ENCODE measurements at places on chromosomes 7 and 10.

DNA sequence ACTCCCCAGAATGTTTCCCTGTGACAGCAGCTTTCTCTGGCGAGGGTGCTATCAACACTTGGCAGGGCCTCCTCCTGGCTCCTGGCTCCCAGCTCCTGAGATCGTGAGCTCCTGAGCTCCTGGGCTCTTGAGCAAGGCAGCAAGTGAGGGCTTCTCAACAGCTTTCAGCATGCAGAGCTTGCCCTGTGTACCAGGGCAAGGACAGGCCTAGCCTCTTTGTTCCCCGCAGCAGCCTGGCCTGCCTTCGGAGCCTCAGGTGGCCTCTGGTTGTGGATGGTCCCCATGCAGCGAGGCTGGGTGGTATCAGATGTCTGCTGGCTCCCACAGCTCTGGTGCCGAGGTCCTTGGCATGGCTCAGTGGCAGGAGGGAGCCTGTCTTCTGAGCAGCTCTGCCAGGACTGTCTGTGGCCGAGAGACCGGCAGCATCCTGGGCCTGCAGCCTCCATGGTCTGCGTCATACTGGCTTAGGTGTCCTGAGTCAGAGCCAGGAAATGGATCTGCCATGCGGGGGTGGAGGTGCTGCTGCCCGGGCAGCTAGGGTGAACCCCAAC, 44.2 kb downstream of the ZMIZ1 start:
- DNase-seq: peak; percentile 96

GRCh38 chr7:117808341-117808757, 64.9 kb downstream of the CTTNBP2 start:
- no peak for DNase-seq

DNA sequence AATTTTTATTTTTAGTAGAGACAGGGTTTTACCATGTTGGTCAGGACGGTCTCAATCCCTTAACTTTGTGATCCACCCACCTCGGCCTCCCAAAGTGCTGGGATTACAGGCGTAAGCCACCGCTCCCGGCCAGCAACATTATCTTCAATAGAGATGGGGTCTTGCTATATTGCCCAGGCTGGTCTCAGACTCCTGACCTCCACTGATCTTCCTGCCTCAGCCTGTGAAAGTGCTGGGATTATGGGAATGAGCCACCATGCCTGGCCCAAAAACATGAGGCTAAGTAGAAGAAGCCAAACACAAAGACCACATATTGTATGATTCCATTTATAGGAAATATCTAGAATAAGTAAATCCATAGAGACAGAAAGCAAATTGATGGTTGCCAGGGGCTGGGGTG, 19.1 kb upstream of the CYTH3 start:
- DNase-seq: no peak

DNA sequence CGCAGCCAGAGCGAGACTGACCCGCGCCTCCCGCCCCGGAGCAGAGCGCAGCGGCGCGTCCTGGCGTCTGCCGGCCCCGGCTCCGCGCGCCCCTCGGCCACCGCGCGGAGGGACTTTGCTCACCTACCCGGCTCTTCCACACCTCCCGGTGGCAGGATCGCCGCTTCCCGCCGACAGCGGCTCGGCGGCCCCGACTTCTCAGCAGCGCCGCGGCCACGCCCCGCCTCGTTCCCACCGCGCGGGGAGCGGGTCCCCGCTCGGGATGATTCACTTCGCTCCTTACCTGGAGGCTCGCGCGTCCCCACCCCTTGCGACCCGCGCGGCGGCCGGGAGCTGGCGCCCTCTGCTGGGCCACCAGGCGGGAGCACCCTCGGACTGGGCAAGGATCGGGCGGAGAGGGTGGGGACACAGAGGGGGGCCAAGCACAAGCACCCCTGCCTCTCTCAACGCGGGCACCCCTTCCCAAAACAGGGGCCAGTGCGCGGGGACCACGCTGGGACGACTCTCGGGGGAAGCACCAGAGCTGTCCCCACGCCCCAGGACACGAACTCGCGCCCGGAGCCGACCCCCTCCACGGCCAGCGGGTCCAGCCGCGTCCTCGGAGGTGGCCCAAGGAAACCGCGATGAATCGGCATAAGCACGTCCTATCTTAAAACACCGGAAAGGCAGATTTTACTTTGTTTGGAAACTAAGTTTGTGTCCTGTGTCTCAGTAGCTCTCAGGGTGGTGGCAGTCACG, 101.0 kb upstream of the SVIL start:
- peak; percentile 89 for DNase-seq

- no peak for DNase-seq
Measured at GRCh38 chr10:24889639-24890038, 62.8 kb downstream of the PRTFDC1 start.

- no peak for DNase-seq
Measured at GRCh38 chr10:99318475-99318874, 10.7 kb upstream of the CNNM1 start.

GRCh38 chr10:45106236-45106856, 105.6 kb downstream of the ZNF22 start:
- DNase-seq: no peak

- DNase-seq: no peak
Measured at GRCh38 chr7:81110673-81111072, 191.8 kb upstream of the SEMA3C start.

DNA sequence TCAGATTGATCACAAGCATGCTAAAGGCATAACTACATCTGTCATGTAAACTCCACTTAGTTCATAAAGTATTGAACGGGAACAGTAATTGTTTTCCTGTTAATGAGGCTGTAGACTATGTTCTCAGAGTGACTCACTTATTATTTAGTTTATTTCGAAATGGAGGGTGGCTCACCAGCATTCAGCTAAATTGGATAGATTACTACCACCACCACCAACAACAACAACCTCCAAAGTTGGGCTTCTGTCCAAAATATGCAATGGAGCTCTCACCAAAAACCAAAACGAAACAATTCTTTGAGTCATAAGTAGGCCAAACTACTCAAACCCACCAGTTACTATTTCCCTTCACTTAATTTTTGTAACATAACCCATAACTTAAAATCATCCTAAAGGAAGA, 127.9 kb upstream of the NRBF2 start:
- DNase-seq: no peak

GRCh38 chr7:119397156-119397555, 875.8 kb upstream of the KCND2 start:
- no peak for DNase-seq

GRCh38 chr10:80462299-80462980, 8.3 kb downstream of the TSPAN14 start:
- no peak for DNase-seq

GRCh38 chr10:6218692-6219493, 16.2 kb downstream of the PFKFB3 start:
- no peak for DNase-seq

DNA sequence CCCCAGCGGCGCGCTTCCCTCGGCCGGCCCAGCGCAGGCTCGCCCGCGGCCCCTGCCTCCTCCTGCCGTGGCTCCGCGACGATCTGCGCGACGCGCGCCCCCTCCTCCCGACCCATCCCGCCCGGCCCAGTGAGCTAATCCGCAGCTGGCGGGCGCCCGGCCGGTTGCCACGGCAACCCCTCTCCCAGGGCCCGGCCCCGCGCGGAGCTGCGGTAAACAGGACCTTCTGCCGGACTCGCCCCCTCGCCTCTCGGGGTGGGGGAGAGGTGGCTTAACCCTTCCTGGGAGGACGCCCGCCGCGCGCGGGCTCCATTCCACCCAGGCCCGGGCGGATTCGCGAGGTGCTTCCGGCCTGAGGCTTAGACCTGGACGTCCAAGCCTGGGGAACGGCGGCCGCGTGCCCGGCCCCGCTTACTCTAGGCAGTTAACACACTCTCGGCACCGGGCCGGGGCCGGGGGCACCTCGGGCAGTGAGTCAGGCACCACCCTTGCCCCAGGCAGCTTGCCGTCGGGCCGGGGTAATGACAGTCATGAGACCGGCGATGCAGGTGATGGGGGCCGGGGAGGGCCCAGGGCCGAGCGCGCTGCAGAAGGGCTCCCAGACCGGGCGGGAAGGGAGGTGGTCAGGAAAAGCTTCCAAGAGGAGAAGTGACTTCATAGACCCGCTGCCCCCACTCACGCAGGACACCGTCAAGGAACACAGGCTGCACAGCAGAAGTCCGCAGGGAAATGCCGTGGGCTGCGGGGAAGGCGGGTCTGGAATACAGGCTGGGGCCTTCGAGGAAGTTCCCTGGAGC, at the start of gene DENND2A:
Gene DENND2A (minus strand): TSS at position 87 of the 797 bp plus-strand sequence. CDS start 38,416 bp downstream, outside the sequence.
- DNase-seq: peak; percentile 28

GRCh38 chr7:41720046-41720445, 17.2 kb upstream of the INHBA start:
- no peak for DNase-seq

GRCh38 chr10:64708884-64709681, 1187.9 kb downstream of the REEP3 start:
- no peak for DNase-seq

- DNase-seq: no peak
Measured at GRCh38 chr10:107553470-107553869, 389.0 kb upstream of the SORCS1 start.

GRCh38 chr7:122633472-122633871, 65.4 kb downstream of the RNF133 start:
- DNase-seq: no peak

GRCh38 chr10:115957012-115957399, 316.0 kb downstream of the GFRA1 start:
- no peak for DNase-seq

DNA sequence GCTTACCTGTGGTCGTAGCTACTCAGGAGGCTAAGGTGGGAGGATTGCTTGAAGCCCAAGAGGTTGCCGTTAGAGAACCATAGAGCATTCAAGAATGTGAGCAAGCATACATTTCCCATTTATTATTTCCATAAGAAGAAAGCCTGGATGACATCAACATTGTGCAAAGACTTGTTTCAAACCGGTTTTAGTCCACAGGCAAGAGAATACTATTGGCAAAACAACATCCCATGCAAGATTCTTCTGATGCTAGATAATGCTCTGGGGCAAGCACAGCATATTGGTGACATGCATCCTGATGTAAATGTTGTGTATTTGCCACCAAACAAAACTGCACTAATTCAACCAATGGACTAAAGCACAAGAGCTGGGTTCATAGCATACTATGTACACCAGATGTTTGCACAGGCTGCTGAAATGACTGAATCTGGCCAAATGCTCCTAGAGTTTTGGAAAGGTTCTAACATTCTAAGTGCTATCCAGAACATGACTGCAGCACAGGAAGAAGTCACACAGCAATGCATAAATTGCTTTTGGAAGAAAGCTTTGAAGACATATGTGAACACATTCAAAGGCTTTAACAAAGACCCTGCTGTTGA, 42.6 kb downstream of the OTUD1 start:
- DNase-seq: no peak

DNA sequence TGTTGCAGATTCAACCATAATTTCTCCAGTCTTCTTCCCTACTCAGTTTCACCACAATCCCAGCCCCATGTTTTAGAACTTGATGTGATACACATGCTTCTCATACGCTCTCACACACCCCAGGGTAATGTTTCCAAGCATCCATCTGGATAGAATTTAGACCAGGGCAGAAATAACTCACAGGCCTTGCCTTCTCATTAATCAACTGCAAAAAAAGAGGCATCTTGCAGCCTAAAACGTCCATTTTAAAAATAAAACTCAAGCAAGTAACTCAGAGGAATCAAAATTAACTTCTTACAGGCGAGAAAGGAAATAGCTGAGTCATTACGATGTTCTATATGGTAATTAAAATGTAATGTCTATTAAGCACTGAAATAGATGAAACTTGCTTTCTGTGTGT, 127.2 kb upstream of the RSU1 start:
- no peak for DNase-seq

DNA sequence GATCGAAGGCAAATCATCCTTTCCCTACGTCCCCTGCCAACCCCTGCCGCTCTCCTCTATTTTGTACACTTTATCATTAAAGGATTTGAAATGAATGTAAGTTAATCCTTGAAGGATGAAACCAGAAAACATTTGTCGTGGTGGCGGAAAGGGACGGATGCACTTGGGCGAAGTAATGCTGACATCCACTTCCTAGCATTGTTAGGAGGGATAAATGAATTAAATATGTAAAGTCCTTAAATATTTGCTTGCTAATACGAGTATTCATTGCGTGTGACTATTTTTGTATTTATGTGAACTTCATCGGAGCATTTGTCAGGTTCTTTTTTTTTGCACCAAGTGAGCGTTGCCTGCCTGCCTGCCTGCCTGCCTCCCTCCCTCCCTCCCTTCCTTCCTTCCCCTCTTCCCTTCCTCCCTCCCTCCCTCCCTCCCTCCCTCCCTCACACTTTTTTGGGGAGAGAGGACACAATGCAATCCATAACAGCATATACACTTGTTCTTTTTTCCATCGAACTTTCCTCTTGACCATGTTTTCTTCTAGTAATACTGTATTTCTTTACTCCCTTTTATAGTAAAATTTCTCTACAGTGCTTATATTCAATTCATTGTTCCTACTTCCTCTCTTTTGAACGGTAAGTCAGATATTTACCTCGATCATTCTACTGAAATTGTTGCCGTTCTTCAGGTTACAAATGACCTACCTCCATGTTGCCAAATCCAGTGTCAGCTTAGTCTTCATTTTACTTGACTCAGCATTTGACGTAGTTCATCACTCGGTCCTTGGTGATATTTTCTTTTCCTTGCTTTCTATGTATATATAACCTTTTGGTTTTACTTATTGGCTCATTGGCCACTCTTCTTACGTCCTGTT, 831 bp downstream of the CCDC7 start:
- no peak for DNase-seq

GRCh38 chr7:7790041-7790741, 71.8 kb upstream of the RPA3 start:
- DNase-seq: no peak

- no peak for DNase-seq
Measured at GRCh38 chr7:7843972-7844371, 124.6 kb upstream of the GLCCI1 start.

DNA sequence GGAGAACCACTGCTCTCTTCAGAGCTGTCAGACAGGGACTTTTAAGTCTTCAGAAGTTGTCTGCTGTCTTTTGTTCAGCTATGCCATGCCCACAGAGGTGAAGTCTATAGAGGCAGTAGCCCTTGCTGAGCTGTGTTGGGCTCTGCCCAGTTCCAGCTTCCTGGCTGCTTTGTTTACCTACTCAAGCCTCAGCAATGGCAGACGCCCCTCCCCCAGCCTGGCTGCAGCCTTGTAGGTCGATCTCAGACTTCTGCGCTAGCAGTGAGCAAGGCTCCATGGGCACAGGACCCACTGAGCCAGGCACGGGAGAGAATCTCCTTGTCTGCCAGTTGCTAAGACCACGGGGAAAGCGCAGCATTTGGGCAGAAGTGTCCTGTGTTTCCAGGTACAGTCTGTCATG, 12.1 kb upstream of the CPA2 start:
- DNase-seq: no peak

- DNase-seq: peak; percentile 91
Measured at GRCh38 chr7:36128448-36129047, 24.5 kb upstream of the EEPD1 start.

- DNase-seq: no peak
Measured at GRCh38 chr7:100091411-100092181, 2.8 kb downstream of the COPS6 start.

GRCh38 chr7:10257438-10257837, 716.2 kb upstream of the PHF14 start:
- no peak for DNase-seq

GRCh38 chr10:49290607-49291006, 8.4 kb upstream of the C10orf71 start:
- no peak for DNase-seq

GRCh38 chr10:27143686-27144085, 10.5 kb downstream of the YME1L1 start:
- DNase-seq: no peak
